ENCODE measurements at places on chromosomes 16 and 17. TPM values are rescaled to one million over a fixed set of nuclear protein-coding genes. Genes with fewer than 3 reads are reported as not detected.

The TMC7 gene
- polyA plus RNA-seq = 9.3 TPM

The FBXL16 gene
- 0.53 TPM for polyA plus RNA-seq

The C17orf67 gene
- polyA plus RNA-seq = 0.42 TPM

The WSCD1 gene
- polyA plus RNA-seq = not detected

The UNC45B gene
- 0.06 TPM for polyA plus RNA-seq

The PCGF2 gene
- polyA plus RNA-seq = 6.4 TPM

The ZCCHC14 gene
- 4.7 TPM for polyA plus RNA-seq

The CD7 gene
- polyA plus RNA-seq = not detected

The PERCC1 gene
- not detected for polyA plus RNA-seq

The AOC2 gene
- polyA plus RNA-seq = 0.57 TPM

The PRSS8 gene
- 66.3 TPM for polyA plus RNA-seq

The HBA1 gene
- 1.3 TPM for polyA plus RNA-seq

The TPSD1 gene
- not detected for polyA plus RNA-seq

The C1QL1 gene
- polyA plus RNA-seq = 1.9 TPM

The CFAP97D1 gene
- 0.03 TPM for polyA plus RNA-seq

The AOC3 gene
- 0.25 TPM for polyA plus RNA-seq

The TP53TG3B gene
- polyA plus RNA-seq = not detected

The C16orf46 gene
- 0.42 TPM for polyA plus RNA-seq

The FTSJ3 gene
- polyA plus RNA-seq = 32.0 TPM

The GPR179 gene
- under 0.01 TPM for polyA plus RNA-seq

The HEATR9 gene
- polyA plus RNA-seq = not detected

The TXNL4B gene
- 10.2 TPM for polyA plus RNA-seq

The CHST5 gene
- polyA plus RNA-seq = 0.01 TPM

The TMEM235 gene
- not detected for polyA plus RNA-seq

The NACA2 gene
- polyA plus RNA-seq = not detected

Data from mammary epithelial cell (primary cell).